Stimulated activated CD8-positive, alpha-beta memory T cell treated with anti-CD3 and anti-CD28 coated beads, Interleukin-15, amount 100 ng/mL, for 24 hours (primary cell): ENCODE measurements at places on chromosomes 2 and 18.
A peak's percentile ranks its signal among the peaks of the same experiment; 100 is the strongest.

DNA sequence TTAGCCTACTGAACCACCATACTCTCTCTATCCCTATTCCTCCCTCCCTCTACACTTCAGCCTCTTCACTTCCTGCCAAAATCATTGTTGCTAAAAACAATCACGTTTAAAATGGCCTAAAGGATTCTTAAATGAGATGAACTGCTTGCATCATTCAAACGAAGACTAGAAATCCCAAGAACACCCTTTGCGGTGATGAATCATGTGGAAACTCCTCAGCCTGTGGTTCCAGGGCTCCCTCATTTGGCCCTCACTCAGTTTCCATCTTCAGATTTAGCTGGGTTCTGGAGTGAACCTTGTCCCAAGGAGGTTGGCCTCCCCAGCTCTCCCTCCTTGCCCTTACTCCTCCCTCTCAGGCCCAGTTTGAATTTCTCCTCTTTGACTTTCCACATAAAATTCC, 125.6 kb upstream of the CDC42EP3 start:
- no peak for DNase-seq

DNA sequence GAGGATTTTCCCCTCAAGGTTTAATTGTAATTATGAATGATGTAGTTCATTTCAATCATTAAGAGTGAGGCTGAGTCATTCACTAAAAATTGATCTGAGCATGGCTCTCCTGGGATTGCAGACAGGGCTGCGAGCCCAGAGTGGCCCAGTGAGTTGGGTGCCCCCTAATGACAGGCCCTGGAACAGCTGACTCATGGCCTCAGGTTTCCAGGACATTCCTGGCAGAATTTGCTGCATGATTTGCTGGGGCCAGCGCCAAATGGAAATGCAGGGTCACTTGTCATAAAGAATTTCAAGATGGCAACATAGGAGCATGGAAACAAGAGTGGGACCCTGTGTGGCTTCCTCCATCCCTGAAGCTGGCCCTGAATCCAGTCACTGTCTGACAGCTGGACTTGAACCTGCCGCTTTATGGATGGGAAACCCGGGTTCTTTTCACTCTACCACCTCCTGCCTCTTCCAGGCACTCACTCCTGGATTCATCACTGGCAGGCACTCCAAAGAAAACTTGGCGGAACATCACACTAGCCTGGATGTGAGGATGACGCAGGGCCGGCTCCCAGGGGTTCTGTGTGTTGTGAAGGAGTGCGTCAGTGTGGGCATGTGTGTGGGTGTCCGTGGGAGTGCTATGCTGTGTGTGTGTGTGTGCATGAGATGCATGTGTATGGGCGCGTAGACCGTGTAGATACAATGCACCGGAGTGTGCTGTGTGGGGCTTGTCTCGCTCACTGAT, 15.2 kb downstream of the OTOF start:
- no peak for DNase-seq

DNA sequence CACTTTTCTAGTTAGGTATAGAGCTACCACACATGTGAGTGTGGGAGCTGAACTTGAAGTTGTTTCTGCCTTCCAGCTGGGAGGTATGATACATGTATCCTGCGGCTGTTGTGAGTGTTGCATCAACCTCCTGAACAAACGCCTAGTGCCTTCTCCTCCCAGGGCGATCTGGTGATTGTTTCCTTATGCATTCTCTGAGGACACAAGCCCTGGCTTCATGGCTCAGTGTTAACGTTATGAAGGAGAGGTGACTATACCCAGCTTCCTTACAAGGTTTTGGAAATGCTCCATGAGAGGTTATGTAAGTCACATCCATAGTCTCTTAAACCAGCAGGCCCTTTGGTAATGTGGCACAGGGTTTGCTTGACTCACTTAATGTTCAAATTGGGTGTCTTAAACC, 64.9 kb downstream of the SPRED2 start:
- DNase-seq = no peak

GRCh38 chr18:78586586-78586985, 393.0 kb upstream of the SALL3 start:
- DNase-seq = no peak

DNA sequence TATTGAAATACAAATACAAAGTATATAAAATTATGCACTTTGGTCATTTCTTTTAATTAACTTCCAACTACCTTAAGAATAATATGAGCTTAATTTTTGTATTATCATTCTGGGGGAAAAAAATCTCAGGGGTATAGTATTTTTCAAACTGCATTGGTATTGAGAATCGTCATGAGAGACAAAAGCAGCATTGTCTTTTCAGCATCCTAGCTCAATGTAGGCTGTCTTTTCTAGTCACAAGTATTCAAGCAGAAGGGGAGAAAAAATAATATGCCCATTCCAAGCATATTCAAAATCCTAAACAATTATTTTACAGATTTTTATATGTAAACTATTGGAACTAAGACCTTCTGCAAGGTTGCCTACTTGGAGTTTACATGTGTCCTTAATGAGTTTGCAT, 693.3 kb downstream of the LRP1B start:
- no peak for DNase-seq

DNA sequence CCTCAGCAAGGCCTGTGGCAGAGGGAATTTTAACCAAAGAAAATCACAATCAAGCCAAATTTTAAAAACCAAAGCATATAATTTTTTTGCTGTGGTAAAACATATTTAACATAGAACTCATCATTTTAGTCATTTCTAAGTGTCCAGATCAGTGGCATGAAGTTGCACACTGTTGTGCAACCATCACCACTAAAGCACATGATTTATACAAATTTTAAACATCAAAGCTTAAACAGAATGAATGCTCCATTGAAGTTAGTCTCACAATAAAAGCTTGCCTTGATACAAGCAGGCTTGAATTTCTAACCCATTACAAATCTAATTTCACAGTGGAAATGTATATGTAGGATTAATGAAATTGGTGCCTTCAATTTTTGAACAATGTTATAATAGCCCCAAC, 31.2 kb downstream of the FTCDNL1 start:
- no peak for DNase-seq

DNA sequence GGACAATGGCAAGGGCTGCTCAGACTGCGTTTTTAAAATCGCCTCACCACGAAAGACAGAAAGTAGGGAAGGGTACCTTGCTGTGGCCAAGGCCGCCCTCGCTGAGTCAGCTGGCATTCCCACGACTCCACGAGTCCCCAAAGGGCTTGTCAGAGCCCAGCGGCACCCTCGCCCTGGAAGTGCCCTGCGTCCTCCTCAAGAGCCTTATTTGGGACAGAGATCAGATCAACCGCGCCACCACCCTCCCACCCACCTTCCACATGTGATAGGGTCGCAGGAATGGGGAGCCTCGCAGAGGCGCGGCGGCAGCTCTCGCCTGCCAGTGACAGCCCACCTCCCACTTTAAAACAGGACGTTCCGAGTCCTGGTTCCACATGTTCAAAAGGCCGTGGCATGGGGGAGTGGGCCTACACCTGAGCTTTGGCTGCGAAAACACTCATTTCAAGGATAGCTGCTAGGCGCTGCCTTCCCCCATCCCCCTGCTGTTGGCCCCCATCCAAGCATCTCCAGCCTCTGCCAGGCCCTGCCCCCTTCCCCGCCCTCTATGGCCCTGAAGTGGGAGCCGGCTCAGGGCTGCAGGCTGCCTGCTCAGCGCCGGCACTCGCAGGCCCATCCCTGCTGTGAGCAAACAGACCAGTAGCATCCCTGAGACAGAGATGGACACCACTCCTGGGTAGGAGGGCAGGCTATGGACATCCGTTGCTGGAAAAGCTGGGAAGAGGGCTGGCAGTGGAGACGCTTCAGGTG, 38.1 kb upstream of the ARHGEF4 start:
- no peak for DNase-seq

- no peak for DNase-seq
Measured at GRCh38 chr2:133377599-133377998, 190.7 kb downstream of the NCKAP5 start.

GRCh38 chr2:29991086-29991485, 69.7 kb upstream of the ALK start:
- no peak for DNase-seq

GRCh38 chr2:197209742-197210408, 100.7 kb downstream of the ANKRD44 start:
- no peak for DNase-seq

DNA sequence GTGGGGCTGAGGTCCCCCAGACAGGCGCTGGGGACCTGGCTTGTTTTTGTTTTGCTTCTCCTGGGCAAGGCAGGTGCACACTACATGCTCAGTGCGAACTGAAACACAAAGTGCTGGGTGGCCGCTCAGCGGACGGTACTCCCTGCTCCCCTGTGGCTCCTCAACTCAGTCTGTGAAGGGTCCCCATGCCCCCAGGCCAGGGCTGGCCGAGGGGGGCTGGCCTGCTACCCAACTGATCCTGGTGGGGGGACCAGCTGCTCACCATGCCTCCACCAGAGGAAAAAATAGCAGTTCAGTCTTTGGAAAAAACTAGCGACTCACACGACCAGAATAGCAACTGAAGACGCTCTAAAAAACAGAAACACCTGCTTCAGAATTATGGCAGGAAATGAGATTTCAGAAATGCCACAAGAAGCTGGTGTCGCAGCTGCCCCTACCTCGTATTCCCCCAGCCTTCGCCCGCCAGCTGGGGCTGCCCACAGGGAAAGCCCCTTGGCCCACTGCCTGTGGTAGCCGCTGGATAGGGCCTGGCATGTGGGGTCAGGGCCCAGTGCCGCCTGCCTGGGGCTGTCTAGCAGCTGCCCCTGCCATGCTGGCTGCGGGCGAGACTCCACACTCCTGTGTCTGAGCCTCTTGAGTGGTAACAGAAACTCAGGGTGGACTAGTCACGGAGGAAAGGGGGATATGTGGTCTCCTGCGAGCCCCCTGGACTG, 43.7 kb downstream of the MEX3C start:
- DNase-seq = peak; percentile 26

- no peak for DNase-seq
Measured at GRCh38 chr18:40215979-40216378, 1739.1 kb upstream of the PIK3C3 start.

DNA sequence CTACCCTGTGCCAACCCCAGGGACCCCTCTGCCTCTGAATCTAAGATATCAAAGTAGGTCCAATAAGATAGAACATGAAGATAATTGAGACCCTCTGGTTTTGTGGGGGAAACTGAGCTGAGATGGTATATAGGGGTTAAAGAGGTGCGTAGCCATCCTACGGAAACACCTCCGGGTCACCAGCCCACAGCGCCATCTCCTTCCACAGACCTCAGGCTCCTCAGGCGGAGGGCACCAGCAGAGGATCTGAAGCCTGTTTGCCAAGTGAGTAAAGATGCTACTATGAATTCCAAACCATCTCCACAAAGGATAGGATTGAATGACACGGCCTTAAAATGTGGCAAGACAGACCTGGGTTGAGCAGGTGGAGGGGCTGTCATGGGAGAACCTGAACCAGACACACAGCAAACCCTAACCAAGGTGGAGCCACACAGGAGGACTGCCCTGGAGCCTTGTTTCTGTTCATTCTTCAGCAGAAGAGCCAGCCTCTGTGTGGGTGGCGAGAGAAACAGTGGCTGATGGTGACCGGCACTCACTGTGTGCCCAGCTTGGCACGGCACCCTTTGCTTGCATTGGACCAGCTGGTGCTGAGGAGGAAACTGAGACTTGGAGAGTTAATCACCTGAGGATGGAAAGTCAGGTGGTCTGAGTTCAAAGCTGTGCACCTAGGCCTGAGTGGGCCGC, 10.2 kb downstream of the GBX2 start:
- DNase-seq = no peak

DNA sequence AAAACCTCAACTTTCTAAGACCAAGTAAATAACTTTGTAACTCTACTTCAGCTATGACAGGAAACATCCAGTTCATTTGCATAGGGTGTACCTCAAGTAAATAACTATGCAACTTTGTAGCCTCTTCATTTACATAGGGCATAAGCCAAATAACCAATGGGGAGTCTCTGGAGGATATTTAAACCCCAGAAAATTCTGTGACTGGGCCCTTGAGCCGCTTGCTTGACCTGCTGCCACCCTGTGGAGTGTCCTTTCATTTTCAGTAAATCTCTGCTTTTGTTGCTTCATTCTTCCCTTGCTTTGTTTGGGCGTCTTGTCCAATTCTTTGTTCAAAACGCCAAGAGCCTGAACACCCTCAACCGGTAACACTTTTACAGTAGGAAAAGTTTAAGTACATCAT, 1112.7 kb upstream of the NRXN1 start:
- DNase-seq = no peak

DNA sequence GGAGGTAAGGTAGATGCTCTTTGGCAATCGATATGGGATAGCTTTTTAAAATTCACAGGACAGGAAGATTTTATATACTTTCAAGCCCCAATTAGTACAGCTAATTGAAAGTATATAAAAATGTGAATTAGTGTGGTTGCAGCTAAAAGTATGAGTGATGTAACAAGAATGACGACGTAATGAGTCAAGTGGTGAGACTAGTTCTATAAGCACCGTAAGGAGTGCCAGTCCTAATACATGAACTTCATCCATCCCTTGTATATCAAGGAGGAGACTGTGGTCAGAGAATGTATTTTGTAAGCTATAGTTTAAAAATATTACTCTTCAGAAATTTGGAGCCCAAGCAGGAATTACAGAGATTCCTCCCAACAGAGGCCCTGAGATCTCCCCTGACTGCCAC, 25.8 kb downstream of the DNAJC27 start:
- no peak for DNase-seq
